ENCODE measurements at places on chromosomes 3 and 15. TPM values are rescaled to one million over a fixed set of nuclear protein-coding genes. Genes with fewer than 3 reads are reported as not detected.

DNA sequence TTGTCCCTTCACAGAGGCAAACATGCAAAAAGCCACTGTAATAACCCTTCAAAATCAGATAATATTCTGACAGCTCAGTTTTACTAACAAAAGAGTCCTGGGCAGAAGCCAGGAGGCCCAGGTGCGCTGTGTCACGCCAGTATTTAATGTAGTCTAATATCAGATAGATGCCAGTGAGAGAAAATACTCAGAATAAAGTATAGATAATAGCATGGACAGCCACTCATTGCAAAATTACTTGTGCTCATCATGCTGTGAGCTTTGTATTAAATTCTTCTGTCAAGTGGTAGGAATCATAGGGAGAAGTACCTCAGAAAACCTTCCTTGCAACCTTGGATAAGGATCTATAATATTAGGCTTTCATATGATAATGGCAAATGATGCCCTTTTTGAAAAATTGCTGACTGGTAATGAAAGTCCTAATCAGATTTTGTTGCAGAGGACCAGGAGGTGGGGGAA lies 1154.3 kb downstream of the ROBO1 start:
- no peaks in the 10 kb centered on the region for H3K27me3 ChIP-seq
- H3K4me3 ChIP-seq = no peak overlapping the region
- no peak overlapping the region for H3K27ac ChIP-seq

- peaks cover 33% of the 10 kb centered on the region for H3K4me1 ChIP-seq
- H3K36me3 ChIP-seq = no peaks in the 10 kb centered on the region
- DNase-seq = no peak
- no peak overlapping the region for H3K4me3 ChIP-seq
- no peaks in the 10 kb centered on the region for H3K27me3 ChIP-seq
Observed at GRCh38 chr15:70502529-70502928, 260.8 kb downstream of the UACA start.

- H3K36me3 ChIP-seq = peaks cover 12% of the 10 kb centered on the region
- no peaks in the 10 kb centered on the region for H3K27me3 ChIP-seq
- no peaks in the 10 kb centered on the region for H3K4me1 ChIP-seq
- no peak overlapping the region for H3K4me3 ChIP-seq
- DNase-seq = no peak
- no peak overlapping the region for H3K27ac ChIP-seq
Observed at GRCh38 chr15:65666257-65666656, 44.5 kb downstream of the SLC24A1 start.

GRCh38 chr15:67170143-67170925 lies 84.1 kb downstream of the AAGAB start:
- no peak overlapping the region for H3K27ac ChIP-seq
- peaks cover 22% of the 10 kb centered on the region for H3K36me3 ChIP-seq

- H3K27ac ChIP-seq = no peak overlapping the region
- no peak overlapping the region for H3K4me3 ChIP-seq
- no peak for DNase-seq
Observed at GRCh38 chr3:53198996-53199395, 38.0 kb downstream of the PRKCD start.

DNA sequence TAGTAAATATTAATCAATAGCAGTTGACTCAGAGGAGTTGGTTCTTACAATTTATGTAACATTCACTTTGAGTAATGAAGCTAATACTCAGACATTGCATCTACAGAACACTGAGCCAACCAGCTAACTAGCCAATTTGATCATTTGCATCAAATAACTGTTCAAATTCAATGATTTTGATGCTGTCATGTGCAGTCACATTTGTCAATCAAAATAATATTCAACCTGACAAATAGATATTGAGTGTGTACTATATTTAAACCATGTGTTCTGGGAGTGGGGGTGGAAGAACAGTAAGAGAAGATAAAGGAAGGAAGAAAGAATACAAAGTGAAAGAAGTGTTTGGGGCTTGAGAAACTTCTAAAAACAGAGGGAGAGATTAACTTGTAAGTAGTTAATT lies 277.2 kb upstream of the ARHGEF26 start:
- H3K4me1 ChIP-seq = no peaks in the 10 kb centered on the region
- no peaks in the 10 kb centered on the region for H3K36me3 ChIP-seq
- H3K4me3 ChIP-seq = no peak overlapping the region
- H3K27me3 ChIP-seq = no peaks in the 10 kb centered on the region
- DNase-seq = no peak

DNA sequence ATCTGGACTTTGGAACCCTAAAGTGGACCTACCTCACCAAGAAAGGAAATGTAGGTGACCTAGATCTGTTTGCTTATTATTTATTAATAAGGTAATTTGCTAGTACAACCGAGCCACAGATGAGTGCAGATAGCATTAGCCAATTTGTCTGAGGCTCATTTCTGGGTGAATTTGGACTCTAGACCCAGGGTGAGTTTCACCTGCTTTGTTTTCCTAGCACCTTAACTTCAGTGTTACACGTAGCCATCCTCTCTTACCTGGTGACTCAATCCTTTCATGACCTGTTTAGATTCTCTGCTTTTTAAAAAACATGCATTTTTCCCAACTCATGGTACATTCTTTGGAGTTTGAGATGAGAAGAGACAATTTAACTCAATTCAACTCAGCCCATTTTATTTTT lies 33.5 kb upstream of the KPNA4 start:
- no peak for DNase-seq
- no peak overlapping the region for H3K4me3 ChIP-seq
- H3K4me1 ChIP-seq = no peaks in the 10 kb centered on the region

The CCR9 gene
- total RNA-seq = 2.0 TPM

The RPL29 gene
- total RNA-seq = 1,251 TPM

The SH3GL3 gene
- total RNA-seq = 46.6 TPM

The DNAJC19 gene
- 41.8 TPM for total RNA-seq

The SH2D7 gene
- not detected for total RNA-seq

The ITPKA gene
- total RNA-seq = 1.2 TPM

Data from spinal cord (tissue), 10 donors.